Breast epithelium (tissue), 4 donors: ENCODE measurements at places on chromosomes 2 and 18. TPM values are rescaled to one million over a fixed set of nuclear protein-coding genes. Genes with fewer than 3 reads are reported as not detected.

GRCh38 chr2:200264631-200265030 lies 41.9 kb upstream of the SPATS2L start:
- no peak overlapping the region for H3K4me3 ChIP-seq
- no peak for DNase-seq
- H3K36me3 ChIP-seq: no peaks in the 10 kb centered on the region
- H3K27ac ChIP-seq: no peak overlapping the region

- no peaks in the 10 kb centered on the region for H3K27me3 ChIP-seq
- DNase-seq: no peak
- H3K36me3 ChIP-seq: no peaks in the 10 kb centered on the region
- no peaks in the 10 kb centered on the region for H3K4me1 ChIP-seq
- H3K27ac ChIP-seq: no peak overlapping the region
These were observed 405 bp downstream of the CASP10 start for GRCh38 chr2:201183365-201183727.

DNA sequence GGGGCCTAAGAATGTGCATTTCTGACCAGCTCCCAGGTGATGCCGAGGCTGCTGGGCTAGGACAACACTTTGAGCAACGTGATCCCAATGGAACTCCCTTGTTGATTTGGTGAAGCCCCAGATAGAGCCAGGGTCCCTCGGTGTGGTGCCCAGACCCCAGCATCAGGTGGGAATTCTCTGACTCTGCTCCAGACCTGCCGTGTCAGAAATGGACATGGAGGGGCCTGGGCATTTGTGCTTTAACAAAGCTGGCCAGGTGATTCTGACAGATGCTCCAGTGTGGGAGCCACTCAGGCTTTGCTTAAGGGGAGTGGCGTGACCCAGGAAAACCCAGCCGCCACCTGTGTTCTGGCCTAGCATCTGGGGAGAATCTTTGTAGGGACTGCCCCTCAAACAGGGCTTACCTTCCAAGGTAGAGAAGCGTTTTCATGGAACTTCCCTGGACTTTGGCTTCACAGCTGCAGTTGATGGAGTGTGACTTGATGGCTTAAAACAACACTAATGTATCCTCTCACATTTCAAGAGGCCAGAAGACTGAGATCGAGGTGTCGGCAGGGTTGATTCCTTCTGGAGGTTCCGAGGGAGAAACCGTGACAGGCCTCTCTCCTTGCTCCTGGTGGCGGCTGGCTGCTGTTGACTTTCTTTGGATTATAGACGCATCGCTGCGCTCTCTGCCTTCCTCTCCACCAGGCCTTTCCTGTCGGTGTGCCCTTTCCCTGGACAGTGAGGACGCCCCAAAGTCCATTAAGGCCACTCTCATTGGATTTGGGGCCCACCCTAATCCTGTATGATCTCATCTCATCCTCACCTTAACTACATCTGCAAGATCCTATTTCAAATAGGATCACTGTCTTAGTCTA lies 57.0 kb upstream of the HDAC4 start:
- no peak overlapping the region for H3K27ac ChIP-seq
- DNase-seq: peak; percentile 24
- no peaks in the 10 kb centered on the region for H3K4me1 ChIP-seq

- no peaks in the 10 kb centered on the region for H3K4me1 ChIP-seq
- no peak overlapping the region for H3K27ac ChIP-seq
- H3K27me3 ChIP-seq: no peaks in the 10 kb centered on the region
- no peak overlapping the region for H3K4me3 ChIP-seq
These were observed 163.8 kb upstream of the STK17B start for GRCh38 chr2:196335221-196335634.

GRCh38 chr2:166700079-166700478 lies 188.2 kb upstream of the XIRP2 start:
- H3K36me3 ChIP-seq: no peaks in the 10 kb centered on the region
- H3K4me3 ChIP-seq: no peak overlapping the region
- no peak overlapping the region for H3K27ac ChIP-seq
- no peak for DNase-seq
- H3K4me1 ChIP-seq: no peaks in the 10 kb centered on the region
- no peaks in the 10 kb centered on the region for H3K27me3 ChIP-seq

DNA sequence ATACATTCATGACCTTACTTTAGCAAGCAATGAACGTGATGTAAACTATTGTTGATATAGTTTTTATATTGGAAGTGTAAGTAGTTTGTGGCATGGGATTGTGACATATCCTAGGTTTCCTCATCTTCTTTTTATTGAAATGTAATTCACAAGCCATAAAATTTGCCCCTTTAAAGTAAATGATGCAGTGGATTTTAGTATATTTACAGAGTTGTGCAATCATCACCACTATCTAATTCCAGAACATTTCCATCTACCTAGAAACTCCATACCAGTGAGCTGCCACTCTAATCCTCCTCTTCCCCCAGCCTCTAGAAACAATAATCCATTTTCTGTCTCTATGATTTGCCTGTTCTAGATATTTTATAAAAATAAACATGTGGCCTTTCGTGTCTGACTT lies 10.7 kb upstream of the CASP10 start:
- no peaks in the 10 kb centered on the region for H3K27me3 ChIP-seq
- H3K27ac ChIP-seq: no peak overlapping the region
- DNase-seq: no peak
- no peaks in the 10 kb centered on the region for H3K36me3 ChIP-seq
- no peak overlapping the region for H3K4me3 ChIP-seq
- H3K4me1 ChIP-seq: no peaks in the 10 kb centered on the region

DNA sequence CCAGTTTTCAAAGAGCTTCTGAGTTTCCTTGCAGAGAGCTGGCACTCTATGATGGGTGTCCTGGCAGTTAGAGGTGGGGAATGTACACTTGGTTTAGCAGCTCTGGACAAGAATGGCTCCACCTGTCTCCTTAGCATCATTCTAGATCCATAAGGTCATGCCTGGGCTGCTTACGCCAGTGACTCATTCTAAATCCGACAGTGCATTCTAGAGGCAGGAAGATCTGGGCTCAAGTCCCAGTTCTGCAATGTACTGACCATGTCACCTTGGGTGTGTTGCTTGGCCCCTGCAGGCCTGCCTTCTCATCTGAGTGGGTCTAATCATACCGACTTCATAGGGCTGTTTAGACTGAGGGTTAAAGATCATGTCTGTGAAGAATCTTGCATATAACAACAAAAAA lies 46.5 kb downstream of the PTGR3 start:
- no peaks in the 10 kb centered on the region for H3K27me3 ChIP-seq
- H3K4me1 ChIP-seq: no peaks in the 10 kb centered on the region
- no peaks in the 10 kb centered on the region for H3K36me3 ChIP-seq
- no peak for DNase-seq

Gene PLGLB1
- total RNA-seq: 6.0 TPM

Gene PRSS56
- not detected for total RNA-seq

Gene CCDC148
- 4.6 TPM for total RNA-seq

Gene CPSF3
- 18.1 TPM for total RNA-seq
